Lower leg skin (tissue), 4 donors: ENCODE measurements at places on chromosomes 1 and 21.

DNA sequence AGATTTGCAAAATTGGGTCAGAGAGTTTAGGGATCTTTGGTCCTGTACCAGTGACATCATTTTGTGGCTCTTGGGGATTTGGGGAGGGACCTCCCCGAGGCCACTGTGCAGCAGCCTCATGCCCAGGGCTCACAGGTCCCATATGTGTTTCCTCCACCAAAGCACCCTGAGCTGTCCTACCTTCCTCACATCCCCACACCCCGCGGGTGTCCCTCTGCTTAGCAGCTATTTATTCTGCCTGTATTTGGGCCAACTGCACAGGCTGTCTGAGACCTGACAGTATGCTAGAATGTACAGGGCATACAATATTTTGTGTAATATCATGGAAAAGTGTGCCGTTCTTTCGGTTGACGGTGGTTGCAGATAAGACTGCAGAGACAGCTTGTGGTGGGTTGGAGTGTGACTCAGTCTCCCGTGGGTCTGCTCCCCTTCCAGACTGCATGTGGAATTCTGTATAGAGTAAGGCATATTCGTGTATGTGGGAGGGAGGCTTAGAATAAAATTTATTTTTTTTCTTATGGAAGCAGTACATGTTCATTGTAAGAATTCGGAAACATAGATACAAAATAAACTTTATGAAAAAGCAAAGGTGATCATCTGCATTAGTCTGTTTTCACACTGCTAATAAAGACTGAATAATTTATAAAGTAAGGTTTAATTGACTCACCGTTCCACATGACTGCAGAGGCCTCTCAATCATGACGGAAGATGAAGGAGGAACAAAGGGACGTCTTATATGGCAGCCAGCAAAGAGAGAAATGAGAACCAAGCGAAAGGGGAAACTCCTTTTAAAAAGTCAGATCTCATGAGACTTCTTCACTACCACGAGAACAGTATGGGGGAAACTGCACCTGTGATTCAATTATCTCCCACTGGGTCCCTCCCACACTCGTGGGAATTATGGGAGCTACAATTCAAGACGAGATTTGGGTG, 84.4 kb downstream of the ADARB1 start:
- DNase-seq, result no peak

DNA sequence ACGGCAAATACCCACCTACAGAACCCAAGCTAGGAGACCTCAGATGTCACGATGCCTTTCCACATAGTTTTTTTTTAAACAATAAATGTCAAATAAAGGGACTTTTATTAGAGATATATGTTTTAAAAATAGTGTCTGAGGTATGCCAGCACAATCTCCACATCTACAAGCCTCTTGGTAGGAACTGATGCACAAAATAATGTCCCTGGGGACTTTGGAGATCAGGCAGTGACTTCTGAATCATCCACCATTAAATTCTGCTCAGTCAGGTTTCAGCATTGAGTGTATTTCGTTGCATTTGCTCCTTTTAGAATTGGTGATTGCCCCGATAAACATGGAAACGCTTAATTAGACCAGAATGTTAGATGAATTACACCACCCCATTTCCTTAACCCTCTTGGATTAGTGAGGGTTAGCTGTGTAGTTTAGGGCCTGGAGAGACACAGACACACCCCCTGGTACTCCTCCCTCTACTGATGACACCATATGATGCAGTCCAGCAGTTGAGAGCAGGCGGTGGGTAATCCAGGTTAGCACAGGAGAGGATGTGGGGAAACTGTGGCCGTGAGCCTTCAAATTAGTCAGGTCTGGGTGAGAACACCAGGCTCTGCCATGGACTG, 33.6 kb downstream of the LGR6 start:
- DNase-seq, result no peak

- no peak for DNase-seq
Measured at GRCh38 chr1:62271948-62272728, 47.1 kb downstream of the KANK4 start.

GRCh38 chr1:54081306-54082270, 28.2 kb downstream of the TCEANC2 start:
- DNase-seq, result no peak

GRCh38 chr1:57494530-57495079, 70.7 kb upstream of the DAB1 start:
- DNase-seq, result no peak

DNA sequence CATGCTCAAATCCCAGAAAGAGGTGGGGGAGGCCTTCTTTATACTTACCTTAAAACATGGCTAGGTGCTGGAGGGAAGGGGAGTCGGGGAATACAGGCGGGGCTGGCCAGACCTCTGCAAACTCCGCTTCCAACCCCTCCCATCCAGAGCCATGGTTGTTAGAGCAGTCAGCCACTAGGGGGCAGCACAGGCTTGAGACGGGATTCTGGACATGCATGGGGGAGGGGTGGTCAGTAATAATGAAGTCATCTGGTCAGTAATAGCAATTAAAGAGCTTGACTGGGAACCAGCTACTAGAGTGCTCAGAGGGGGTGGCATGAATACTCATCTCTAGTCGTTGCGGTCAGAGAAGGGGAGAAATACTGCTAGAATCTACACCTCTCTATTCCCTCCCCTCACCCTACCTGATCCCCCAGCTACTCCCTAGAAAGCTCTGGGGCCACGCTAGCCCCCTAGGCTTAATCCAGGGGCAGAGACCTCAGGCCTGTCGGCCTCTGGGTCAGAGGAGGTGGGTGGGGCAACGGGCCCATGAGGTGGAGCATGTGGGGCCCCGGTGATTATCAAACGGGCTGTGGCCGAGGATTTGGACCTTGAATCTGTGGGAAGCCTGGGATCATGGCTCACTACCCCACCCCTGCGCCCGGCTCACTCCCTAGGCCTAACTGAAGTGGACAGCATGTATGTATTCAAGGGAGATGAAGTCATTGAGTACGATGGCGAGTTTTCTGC, 2.9 kb downstream of the CASQ1 start:
- DNase-seq, result peak; percentile 96

DNA sequence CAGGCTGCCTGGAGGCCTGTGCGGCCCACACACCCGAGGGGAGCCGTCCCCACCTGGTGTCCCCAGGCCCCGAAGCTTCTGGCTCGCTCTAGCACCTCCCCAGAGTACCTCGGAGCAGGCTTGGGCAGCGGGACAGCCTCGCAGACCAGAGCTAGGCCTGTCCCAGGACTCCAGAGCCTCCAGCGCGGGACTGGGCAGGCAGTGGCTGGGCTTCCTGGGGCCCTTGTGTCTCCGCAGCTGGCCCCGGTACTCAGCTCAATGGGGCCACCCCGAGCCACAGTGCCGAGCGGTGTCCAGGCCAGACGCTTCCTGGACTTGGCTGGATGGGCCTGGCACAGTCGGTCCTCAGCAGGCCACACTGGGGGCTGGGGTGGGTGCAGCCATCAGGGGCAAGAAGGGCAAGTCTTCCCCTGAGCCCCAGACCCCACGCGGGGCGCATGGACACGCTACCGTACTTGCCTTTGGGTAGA, 4.9 kb downstream of the SCNN1D start:
- DNase-seq, result no peak

DNA sequence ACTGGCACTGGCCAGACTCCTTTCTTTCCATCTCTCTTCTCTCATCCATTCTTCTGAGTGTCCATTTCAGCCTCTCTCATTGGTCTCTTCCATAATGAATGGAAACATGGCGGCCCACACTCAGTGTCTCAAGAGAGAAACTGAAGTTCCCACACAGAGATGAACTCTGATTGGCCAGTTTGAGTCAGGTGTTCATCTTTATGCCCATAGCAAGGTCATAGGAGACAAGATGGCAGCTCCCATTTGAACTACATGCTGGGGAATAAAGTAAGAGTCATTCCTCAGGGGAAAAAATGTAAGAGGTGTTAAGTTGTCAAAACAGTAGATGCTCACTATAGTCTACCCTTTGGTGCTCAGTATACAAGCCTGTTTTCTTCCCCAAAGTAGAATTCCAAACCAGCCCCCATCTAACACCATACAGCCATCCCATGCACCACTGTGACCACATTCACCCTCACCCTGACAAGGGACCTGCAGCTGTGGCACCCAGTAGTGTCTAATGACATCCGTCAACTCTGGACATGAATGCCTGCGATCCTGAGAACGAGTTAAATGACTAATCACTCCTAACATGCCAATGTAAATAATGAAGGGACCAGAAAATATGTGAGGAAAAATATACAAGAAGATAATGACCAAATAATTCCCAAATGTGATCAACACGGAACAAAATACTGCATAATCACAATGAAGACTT, 12.4 kb downstream of the CDA start:
- no peak for DNase-seq

DNA sequence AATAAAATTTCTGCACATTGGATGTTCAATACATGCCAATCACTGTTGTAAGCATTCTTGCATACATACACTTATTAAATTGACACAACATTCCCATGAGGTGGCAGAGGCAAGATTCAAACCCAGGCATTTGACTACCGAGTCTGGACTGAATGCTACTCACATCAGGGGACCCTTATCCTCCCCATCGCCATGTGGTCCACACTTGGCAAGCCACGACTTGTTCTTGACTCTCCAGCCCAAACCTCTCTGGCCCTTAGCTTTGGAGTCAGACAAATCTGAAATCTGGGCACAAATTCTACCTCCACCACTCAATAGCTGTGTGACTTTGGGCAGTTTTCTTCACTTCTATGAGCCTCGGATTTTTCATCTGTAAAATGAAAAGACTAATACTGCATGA, 57.1 kb downstream of the NMNAT2 start:
- DNase-seq, result no peak

GRCh38 chr1:229114850-229115365, 156.0 kb upstream of the RAB4A start:
- DNase-seq, result no peak

GRCh38 chr1:180841415-180841814, 71.3 kb upstream of the KIAA1614 start:
- DNase-seq, result no peak

- DNase-seq, result no peak
Measured at GRCh38 chr1:221806984-221807383, 65.1 kb upstream of the DUSP10 start.

- DNase-seq, result no peak
Measured at GRCh38 chr1:62438163-62438562, 1.3 kb downstream of the USP1 start.
